ENCODE measurements at places on chromosomes 12 and 14.

GRCh38 chr12:131801254-131801866, 26.8 kb upstream of the MMP17 start:
- DNase-seq, result no peak

DNA sequence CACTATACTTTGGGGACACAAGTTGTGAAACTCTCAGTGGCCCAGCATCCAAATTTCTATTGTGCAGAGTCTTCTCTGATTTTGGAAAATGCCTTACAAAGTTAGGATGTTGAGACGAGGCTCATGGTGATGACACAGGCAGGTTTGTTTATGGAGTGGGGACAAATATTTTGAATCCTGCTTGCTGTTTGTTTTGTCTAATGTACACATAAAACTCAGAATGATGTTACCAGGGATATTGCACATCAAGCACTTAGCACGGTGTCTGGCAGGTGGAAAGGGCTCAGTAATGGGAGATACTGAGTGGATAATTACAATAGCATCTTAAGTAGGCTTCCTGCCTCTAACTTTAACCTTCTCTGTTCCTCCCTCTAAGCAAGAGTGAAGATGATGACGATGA, 628.9 kb upstream of the TBX3 start:
- DNase-seq, result no peak

- peak; percentile 51 for DNase-seq
These were observed 60.9 kb upstream of the FBRSL1 start for GRCh38 chr12:132428936-132429601.

- DNase-seq, result no peak
These were observed 17.0 kb downstream of the PPP1R1A start for GRCh38 chr12:54571193-54572188.

- no peak for DNase-seq
These were observed 63.4 kb upstream of the DIO3 start for GRCh38 chr14:101497684-101498525.

DNA sequence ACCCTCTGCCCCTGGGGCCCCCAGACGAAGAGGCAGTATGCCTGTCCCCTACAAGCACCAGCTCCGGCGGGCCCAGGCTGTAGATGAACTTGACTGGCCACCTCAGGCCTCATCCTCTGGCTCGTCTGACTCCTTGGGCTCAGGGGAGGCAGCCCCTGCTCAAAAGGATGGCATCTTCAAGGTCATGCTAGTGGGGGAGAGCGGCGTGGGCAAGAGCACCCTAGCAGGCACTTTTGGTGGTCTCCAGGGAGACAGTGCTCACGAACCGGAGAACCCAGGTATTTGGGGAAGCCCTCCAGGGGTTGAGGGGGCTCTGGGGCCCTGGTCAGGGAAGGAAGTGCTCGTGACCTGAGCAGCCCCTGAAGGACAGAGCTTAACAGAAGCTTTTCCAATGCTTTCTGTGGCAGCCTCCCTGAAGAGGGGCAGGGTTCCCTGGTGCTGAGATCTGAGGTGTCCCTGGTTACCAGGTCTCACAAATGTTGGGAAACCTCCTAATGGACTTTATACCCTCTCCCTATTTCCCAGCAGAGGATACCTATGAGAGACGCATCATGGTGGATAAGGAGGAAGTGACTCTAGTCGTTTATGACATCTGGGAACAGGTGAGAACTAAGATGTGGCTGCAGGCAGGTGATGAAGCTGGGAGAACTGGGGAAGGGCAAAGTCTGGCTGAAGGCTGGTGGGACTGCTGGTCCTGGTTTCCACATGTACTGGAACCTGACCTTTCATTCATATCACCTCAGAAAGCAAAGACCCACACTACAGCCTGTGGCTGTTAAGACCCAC, 1.9 kb downstream of the REM2 start:
- no peak for DNase-seq

GRCh38 chr12:25263594-25263993, 12.9 kb upstream of the KRAS start:
- no peak for DNase-seq

DNA sequence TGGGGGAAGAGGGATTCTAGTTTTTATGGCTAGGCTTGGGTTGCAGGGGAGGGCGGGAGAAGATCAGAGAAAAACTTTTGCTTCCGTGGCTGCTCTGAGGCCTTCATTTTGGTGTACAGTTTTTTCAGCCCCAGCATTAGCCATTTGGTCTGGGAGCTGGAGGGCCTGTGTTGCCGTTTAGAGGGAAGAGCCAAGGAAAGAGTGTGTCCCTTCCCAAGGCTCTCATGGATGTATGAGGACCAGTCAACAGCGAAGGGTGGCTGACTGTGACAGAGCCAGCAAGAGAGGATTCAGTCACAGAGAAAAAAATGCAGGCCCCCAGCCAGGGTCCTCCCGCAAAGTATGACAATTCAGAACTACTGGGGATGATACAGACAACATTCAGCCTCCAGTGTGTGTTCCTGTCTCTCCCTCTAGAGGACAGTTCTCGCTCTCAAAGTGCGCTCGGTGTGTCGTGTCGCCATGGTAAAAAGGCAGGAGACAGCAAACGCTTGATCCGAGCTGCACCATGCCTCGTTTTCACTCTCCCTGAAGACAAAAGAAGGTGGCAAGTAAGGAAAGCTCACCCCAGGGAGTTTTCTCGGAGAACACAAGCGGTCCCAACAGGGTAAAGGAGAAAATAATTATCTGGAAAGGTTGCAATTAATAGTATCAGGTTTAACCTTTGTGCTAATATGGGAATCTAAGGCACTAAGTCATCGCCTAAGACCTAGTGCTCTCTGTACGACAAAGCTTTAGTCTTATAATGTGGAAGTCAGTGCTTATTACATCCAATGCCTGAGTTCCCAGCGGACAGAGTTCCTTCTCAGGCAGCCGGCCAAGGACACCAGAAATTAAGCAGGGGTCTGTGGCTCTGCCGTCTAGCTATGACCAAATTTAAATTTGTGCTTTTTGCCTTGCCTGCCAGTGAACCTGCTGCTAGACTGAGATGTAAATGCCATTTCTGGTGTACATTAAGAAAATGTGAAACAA, 157.3 kb upstream of the PLXNC1 start:
- DNase-seq, result no peak

DNA sequence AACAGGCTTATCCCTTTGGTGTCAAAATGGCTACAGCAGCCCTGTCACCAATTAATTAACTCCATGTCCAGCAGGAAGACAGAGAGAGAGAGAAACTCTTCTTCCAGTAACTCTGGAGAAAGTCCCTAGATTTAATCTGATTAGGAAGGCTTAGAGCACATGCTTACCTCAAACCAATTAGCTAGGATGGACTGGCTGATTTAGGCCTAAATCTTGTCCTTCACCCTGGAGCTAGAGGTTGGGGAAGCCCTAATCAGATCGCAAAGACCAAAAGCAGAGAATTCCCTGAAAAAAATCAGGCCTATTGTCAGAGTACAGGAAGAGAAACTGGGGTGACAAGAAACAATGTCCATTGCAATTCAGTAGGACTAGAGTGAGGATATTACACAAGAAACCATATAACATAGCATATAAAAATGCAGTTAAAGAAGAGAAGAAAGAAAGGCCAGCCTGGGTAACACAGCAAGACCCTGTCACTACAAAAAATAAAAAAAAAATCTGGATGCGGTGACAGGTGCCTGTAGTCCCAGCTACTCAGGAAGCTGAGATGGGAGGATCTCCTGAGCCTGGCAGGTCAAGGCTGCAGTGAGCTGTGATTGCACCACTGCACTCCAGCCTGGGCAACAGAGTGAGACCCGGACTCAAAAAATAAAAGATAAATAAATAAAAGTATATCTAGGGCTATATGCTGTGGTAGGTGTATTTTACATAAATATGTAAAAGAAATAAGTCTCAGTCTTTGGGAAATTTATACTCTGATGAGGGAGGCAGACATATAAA, 34.9 kb upstream of the TUBA1A start:
- DNase-seq, result no peak

DNA sequence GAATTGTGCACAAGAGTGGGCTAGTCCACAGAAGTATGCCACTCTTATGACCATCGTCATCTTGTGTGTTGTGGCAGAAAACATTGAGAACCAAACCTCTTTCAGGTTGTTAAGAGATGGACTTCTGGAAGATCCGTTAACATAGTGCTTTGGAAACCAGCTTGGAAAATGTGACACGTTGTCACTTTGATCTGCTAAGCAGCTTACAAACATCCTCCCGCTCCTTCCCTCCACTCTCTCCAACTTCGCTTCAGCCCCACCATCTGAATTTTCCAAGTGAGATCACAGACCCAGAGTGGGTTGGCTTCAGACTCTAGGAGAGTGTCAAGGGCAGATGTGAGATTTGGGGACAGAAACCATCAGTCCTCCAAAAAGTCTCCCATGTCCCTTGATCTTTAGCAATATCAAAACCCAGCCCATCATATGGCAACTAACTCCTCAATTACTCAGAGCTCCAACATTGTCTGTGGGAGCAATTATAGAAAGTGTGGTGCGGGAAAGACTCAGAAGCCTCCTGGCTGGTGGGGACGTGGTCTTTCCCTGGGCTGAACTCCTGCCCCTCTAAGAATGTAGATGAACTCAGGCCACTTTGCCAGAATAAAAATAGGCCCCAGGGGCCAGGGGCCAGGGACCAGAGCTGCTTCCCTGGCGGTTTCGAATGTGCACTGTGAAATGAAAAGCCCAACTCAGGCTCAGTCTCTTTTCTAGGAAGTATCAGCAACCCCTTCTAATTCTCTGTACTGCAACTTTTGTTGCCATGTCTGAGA, 129.5 kb downstream of the SLC38A6 start:
- DNase-seq, result no peak

GRCh38 chr12:131793243-131794022, 34.8 kb upstream of the MMP17 start:
- no peak for DNase-seq

GRCh38 chr12:132018193-132018916, 68.6 kb downstream of the EP400 start:
- DNase-seq, result no peak

- DNase-seq, result no peak
These were observed 7.9 kb downstream of the ATF7 start for GRCh38 chr12:53618275-53618674.

DNA sequence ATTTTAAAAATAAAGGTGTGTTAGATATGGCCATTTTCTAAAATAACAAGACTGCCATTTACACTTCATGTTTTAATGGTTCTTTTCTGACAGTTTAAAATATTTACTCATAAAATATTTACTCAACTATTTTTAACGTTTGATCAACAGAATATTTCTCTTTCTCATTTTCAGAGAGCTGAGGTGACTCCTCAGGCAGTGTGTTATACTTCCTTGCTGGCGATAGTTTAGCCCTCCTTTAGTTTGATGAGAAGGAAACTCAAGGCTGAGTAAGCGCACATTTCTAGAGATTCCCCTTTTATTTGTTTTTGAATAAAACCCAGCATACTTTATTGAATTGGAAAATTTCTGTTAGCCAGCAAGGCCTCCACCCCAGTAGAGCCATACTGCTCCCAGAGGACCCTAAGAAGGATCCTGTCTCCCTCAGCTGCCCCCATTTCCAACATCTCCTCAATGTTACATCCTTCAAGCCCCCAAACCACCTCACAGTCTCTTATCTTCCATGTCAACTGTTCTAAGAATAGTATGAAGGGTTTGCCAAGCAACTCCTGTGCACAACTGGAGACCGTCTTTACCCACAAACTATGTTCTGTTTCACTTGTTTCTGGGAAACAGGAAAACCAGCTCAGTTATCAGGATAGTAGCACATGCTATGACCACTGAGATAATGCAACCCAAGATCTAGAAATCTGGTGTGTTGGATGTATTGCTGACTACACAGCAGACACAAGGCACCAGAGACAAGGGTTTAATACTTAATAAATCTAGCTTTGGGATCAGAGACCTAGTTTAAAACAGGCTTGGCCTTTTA, 129.5 kb downstream of the STXBP6 start:
- DNase-seq, result no peak

GRCh38 chr14:63134801-63135200, 69.4 kb upstream of the RHOJ start:
- DNase-seq, result no peak

DNA sequence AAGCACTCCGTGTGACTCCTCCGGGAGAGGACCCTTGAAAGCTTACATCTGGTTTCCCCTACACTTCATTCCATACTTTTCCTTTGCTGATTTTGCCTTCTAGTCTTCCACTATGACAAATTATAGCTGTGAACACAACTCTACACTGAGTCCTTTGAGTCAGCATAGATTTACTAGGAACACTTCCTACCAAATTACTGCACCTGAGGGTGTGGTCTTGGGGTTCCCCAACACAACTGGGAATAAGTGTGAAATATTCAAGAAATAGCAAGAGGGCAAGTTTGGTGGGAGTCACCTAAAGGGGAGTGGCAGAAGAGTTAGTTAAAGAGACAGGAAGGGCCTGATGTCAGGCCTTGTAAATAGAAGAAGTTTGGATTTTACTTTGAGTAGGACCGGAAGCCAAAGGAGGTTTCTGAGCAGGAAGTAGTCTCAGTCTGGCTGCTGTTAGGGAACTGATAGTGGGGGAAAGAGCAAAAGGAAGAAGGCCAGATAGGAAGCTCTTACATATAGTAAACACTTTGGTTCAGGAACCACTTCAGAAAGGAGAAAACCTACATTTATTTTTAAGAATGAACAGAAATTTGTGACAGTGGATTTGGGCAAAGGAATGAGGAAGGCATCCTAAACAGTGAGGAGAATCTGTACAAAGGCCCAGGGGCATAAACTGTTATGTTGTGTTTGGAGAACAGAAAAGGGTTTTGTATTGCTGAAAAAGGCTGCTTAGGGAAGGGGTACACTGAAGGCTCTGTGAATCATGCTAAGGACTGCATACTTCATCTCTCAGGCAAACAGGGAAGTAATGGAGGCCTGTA, 14.2 kb downstream of the SEL1L start:
- no peak for DNase-seq

DNA sequence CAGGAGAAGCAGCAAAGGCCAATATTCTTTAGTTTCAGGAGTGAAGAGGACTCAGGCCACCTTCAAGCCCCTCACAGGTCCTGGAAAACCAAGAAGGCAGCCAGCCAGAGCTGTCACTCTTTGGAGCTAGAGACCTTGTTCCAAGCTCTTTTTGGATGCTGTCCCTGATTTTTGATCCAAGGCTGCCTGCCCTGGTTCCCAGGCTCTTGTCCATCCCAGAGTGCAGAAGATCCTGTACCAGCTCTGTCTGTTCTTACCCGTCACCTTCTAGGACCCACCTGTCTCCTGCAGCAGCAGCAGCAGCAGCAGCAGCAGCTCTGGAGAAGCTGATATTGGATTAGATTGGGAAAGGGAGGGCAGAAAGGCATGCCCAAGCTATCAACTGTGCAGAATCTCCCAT, 157.1 kb upstream of the NEDD1 start:
- DNase-seq, result no peak

All from H54 (cell line).